ENCODE measurements at places on chromosomes 7 and 10.

DNA sequence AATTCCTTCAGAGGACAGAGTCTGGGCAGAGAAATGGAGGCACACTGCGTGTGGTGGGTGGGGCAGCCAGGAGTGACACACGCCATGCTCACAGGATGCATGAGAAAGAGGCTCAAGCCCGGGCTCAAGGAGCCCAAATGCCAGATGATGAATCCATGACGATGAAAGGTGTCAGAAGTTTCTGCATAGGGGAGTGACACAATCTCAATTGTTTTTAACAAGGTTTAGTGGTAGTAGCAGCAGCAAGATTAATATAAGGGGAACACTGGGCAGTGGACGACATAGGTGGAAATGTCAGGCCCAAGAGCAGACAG, 126.1 kb downstream of the TNS3 start:
- no peak for DNase-seq

- DNase-seq, result peak; percentile 86
Observed at GRCh38 chr10:72697716-72698115, 5.8 kb downstream of the MCU start.

- no peak for DNase-seq
Observed at GRCh38 chr7:133475655-133476054, 222.8 kb downstream of the EXOC4 start.

- DNase-seq, result no peak
Observed at GRCh38 chr10:75347186-75347585, 54.4 kb downstream of the ZNF503 start.

DNA sequence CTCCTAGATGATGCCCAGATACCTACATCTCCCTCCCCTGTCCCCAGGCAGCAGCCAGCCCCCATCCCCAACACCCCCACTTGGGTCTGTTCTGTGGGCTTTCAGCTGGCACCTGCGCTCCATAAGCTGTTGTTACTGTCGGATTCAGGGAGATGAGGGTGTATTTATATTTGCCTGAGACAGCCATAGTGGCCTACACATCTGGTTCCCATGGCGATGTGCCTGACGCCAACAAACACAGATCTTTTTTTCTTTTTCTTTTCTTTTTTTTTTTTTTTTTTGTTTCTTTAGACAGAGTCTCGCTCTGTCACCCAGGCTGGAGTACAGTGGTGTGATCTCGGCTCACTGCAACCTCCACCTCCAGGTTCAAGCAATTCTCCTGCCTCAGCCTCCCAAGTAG, 73.1 kb downstream of the CLIP2 start:
- DNase-seq, result no peak

- peak; percentile 81 for DNase-seq
Observed at GRCh38 chr10:80487791-80488538, 33.9 kb downstream of the TSPAN14 start.

DNA sequence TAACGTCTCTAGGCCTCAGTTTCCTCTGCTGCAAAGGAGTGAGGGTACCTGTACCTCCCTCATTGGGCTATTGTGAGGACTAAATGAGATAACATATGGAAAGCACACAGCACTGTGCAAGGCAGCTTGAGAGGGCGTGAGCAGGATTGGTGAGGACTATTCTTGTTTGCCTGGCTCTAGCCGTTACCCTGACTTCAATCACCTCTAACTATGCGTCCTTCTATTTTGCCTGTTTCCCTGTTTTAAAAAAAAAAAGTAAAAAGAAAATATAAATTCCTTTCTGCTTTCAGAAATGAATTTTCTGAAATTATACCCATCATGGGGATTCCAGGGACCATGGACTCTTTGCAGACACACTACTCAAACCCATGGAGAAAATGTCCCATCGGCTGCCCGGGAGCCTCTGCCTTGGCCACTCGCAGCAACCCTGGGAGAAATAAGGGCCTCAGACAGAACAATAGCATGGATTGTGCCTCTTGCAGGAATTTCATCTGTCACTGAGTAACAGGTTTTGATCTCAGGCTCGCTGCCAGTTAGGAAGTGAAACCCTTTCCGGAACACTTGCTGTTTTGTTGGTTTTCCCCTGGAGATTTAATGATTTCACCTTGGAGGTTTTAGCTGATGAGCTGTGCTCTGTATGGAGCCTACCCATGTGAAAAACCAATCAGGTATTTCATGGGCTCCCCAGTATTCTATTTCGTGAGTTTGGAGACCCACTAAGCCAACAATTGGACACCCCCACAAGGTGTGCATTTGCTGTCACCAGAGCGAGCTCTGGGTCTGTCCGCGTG, 55.6 kb downstream of the STEAP1B start:
- no peak for DNase-seq

DNA sequence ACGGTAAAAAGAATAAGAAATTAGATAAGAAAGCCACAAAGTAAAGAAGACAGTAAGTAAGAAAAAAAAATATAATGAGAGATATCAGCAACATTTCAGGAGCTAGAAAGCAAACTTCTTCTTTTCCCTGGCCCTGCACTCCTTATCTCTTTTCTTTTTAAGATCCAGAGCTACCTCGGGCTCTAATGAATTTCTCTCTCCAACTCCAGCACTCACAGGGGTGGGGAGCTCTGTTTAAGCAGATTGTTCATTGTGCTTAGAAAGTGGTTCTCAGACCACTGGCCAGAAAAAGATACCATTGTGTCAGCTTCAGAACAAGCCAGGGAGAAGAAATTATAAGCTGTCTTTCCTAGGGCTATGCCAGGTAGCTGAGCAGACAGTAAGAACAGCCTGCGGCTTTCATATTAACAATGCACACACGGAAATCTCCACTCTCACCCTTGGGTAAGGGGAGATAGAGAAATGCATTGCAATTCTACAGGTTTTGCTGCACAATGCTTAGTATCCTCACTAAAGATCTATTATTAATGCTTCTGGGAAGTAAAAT, 19.3 kb downstream of the OR2F1 start:
- no peak for DNase-seq
